NAMALWA (cell line): ENCODE measurements at places on chromosomes 1 and 21.

GRCh38 chr21:34724857-34725195 is 56.0 kb downstream of the CLIC6 start:
- no peak for DNase-seq

DNA sequence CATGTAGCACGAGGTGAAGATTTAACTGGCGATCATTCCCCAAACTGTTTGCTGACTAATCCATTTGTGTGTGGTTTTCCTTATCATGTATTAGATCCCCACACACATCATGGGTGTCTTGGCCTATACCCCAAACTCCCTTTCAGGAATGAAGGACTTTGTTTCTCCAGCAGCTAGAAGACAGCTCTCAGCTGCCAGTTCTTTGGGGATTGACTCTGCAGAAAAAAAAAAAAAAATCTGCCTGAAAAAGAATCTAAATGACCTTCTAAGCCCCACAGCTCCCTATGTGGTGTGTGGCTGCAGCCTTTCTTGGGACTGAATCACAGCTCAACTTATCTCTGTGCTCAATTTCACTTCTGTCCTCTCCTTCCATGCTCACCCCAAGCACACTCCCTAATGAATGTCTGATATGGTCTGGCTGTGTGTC is 256.3 kb upstream of the DUSP10 start:
- no peak for DNase-seq

DNA sequence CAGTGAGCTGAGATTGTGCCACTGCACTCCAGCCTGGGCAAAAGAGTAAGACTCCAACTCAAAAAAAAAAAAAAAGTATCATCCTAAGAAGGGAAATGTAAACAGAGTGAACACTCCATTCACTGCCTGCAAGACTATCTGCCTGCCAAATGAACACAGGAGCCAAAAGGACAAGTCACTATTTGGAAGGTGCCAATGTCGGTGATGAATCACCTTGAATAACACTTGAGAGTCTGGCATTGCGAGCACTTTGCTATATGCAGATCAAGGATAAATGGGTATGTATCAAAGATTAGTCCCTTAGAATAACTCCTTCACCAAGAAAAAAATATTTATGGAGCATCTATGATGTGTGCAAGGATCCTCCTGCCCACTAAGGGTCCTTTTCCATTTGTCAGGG is 6.6 kb downstream of the UBR4 start:
- no peak for DNase-seq

DNA sequence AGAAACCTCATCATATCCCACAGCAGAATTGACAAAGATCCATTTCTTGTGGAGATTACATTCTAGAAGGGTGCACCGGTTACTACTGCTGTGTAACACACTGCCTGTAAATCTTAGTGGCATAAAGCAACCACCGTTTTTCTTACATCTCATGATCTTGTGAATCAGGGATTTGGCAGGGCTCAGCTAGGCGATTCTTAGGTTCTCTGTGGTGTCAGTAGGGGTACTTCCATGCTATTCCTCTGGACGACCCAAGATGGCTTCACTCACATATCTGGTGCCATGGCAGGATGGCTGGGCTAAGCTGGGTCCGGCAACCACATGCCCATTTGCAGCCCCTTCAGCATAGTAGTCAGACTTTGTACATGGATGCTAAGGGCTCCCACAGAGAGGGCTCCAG is 179.8 kb upstream of the TMEM51 start:
- DNase-seq, result no peak

DNA sequence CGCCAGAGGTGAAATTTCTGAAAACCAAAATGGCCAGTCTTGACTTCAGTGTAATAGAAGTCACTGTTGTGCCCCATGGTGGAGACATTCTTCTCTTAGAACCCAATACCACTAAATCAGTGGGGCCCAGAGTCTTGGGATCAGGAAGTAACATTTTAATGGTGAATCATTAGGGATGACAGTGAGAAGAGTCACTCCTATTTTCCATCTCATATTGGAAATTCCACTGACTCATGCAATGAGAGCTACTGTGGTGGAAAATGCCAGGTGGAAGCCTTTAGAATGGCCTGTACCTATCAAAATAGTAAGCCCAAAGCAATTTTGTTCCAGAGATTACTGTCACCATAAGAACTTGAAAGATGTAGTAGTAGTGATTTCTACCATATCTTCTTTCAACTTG is 20.6 kb upstream of the PPM1J start:
- DNase-seq, result no peak

- DNase-seq, result no peak
These were observed 137.4 kb downstream of the BACH1 start for GRCh38 chr21:29436143-29436542.

- DNase-seq, result no peak
These were observed 7.1 kb downstream of the SMPDL3B start for GRCh38 chr1:27941671-27942540.

DNA sequence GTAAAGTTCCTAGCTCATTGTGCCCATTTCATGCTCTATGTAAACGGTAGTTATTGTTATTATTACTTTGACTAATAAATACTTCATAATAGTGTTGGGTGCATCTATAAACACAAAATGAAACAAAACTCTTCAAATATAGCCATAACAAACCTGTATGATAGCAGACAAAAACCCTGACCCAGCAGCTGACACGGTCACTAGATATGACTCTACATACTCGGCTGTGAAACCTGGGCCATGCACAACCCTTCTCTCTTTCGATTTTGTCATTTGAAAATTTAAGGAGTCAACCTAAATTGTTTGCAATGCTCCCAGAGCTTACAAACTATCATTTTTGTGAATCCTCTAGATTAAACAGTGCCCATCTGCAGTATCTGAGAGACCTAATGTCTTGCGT is 8.0 kb upstream of the RGS13 start:
- no peak for DNase-seq

- DNase-seq, result no peak
These were observed 551.7 kb downstream of the MATN1 start for GRCh38 chr1:30171537-30172298.

GRCh38 chr1:226952118-226952441 is 12.0 kb downstream of the COQ8A start:
- DNase-seq, result no peak

- DNase-seq, result no peak
These were observed 36.7 kb upstream of the DIP2A start for GRCh38 chr21:46421756-46422555.

DNA sequence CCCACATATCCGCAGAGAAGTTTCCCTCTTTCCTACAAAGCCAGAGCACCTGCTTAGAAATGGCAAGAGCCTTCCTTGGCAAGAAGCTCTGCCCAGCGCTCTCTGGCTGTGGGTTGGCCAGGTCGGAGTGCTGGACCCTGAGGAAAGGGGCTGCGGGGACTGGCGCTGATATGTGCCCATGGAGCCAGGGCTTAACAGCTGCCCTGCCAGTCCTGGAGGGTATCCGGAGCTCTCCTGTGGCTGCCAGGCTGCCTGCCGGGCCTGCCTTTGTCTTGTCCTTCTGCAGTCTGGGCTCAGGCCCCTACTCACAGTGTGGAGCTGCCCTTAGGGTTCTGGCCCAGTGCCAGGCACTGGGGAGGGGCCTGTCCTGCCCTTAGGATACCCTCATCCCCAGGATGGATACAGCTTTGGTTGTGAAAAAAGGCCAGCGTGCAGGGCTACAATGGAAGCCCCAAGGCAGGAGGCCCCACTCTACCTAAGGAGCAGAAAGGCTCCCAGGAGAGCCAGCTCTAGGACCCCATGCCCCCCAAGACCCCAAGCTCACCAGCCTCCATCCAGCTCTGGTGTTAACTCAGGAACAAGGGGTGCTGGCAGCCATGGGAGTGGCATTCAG is 43.4 kb downstream of the KIAA1614 start:
- no peak for DNase-seq

- no peak for DNase-seq
These were observed 71.1 kb downstream of the SKI start for GRCh38 chr1:2299131-2299627.

GRCh38 chr1:198359024-198359653 is 181.3 kb downstream of the ATP6V1G3 start:
- DNase-seq, result peak; percentile 28

GRCh38 chr21:37551331-37551992 is 184.9 kb downstream of the DYRK1A start:
- DNase-seq, result no peak

- DNase-seq, result no peak
These were observed 189.1 kb downstream of the FMN2 start for GRCh38 chr1:240280560-240281322.

DNA sequence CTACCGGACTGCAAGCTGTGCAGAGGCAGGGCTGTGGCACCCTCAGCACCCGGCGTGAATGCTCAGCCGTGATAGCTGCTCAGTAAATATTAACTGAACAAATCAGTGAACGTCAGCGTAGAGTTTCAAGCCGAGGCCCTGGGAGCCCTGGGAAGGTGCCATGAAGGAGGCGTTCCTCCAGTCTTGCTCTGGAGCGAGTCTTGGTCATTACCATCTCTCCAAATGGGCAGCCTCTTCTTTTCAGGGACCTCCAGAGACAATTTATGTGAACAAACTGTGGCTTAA is 449.2 kb downstream of the CAMTA1 start:
- DNase-seq, result no peak

DNA sequence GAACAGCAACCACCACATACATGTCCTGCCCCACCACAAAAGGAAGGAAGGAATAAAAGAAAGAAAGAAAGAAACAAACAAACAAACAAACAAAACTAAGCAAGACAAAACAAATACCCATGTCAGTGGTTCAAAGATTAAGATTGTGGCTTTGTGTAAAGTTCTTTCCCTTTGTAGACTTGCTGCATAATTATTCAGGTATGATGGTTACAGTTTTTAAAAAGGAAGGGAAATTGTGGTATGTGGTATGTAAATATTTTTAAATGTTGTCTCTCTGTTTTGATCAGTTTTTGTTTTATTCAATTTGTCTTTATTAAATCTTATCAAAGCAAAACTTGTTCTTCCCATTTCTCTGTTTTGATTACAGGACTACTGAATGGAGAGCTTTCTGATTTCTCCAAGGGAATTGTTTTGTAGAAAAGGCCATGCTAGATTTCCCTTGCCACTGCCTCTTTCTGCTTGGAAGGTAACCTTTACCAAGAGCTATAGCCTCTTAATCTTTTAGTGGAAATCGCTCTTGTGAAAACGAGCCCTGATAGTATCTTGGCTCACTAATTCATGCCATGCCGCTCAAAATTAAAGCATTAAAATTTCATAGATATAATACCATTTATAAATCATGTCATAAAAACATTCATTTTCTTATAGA is 290.3 kb upstream of the ST6GALNAC5 start:
- DNase-seq, result no peak

DNA sequence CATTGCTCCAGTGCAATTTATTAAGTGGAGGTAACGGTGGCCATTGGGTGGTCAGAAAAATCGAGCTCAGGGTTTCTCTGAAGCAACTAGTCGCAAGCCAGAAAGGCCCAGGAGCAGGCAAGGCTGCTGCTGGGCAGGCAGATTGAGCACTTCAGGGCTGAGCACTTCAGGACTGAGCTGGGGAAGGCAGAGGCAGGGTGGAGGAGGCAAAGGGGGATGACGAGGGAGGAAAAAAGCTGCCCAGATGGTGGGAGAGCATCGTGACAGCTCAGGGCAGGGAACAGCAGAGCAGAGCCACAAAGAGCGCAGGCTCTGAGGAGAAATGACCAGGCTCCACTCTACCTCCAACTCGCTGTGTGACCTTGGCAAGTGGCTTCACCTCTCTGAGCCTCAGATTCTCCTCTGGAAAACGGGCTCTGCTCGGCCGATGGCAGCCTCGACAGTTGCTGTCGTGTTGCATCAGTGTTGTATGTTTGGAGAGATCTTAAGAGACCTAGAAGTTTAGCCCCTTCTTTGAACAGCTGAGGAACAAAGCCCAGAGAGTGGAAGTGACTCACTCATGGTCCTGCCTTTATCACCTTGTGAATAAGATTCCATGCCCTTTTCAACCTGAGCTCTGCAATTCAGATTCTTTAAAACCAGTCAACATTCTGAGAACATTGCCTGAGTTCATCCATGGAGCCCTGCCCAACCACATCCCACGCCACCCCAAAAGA is 141.4 kb downstream of the SYF2 start:
- DNase-seq, result no peak

DNA sequence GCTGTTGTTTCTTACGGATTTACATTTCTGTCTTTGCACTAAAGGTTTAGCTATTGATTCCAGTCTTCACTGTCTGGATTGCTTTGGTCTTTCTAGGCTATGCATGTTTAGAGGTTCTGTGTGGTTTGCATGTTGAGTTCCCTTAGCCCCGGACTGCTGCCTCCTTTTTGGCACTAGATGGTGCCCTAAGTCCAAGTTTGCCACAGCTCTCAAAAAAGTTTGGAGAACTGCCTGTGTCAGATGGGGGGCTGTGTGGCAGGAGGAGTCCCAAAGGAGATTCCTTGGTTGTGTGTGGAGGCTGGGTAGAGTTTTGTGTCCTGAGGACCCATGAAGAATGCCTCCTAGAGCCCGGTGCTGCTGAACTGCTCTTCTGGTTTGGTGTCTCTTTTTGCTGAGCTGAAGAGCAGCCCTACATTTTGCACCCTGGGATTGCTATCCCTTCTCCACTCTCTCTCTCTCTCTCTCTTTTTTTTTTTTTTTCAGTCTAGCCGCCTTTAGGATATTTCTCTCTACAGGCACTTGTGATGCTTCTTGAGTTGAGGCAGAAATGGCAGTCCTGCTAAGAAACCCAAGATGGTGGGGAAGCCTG is 74.4 kb downstream of the PTGS2 start:
- DNase-seq, result peak; percentile 51

GRCh38 chr1:76867342-76868130 is at the start of gene ST6GALNAC5:
Gene ST6GALNAC5 (plus strand): TSS chr1:76867480.
- DNase-seq, result no peak

- DNase-seq, result no peak
These were observed 12.2 kb downstream of the CAMK1G start for GRCh38 chr1:209595599-209596285.

- DNase-seq, result no peak
These were observed 4.6 kb downstream of the CTPS1 start for GRCh38 chr1:40984066-40984465.

GRCh38 chr1:23555986-23556634 is 3.2 kb downstream of the ID3 start:
- peak; percentile 85 for DNase-seq

- no peak for DNase-seq
These were observed 26.5 kb downstream of the KIAA1614 start for GRCh38 chr1:180939073-180939710.

GRCh38 chr1:54238353-54239034 is 38.5 kb downstream of the MRPL37 start:
- DNase-seq, result no peak

DNA sequence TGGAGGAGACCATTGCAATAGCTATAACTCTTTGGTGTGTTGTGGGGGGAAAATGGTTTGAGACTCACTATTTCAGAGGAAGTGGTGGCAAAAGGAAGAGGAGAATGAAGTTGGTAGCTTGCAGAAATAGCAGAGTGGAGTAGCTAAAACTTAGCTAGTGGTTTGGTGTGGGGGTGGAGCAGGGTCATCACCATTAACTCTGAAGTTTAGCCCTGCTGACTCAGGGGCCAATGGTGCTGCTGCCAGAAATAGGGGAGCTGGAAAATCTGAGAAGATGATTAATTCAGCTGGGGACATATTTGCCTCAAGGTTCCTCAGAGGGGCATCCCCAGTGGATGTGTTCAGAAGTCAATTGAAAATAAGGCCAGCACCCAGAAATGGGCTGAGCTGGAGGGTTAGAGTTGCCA is 65.4 kb downstream of the RUNX1 start:
- no peak for DNase-seq

- DNase-seq, result no peak
These were observed 28.3 kb downstream of the CDCP2 start for GRCh38 chr1:54124472-54124871.
